Heart left ventricle (tissue), 16 donors: ENCODE measurements at places on chromosomes 12 and 14. TPM values are rescaled to one million over a fixed set of nuclear protein-coding genes. Genes with fewer than 3 reads are reported as not detected.

The TM7SF3 gene
- polyA plus RNA-seq, result 5.8 TPM

The DPPA3 gene
- polyA plus RNA-seq, result not detected

DNA sequence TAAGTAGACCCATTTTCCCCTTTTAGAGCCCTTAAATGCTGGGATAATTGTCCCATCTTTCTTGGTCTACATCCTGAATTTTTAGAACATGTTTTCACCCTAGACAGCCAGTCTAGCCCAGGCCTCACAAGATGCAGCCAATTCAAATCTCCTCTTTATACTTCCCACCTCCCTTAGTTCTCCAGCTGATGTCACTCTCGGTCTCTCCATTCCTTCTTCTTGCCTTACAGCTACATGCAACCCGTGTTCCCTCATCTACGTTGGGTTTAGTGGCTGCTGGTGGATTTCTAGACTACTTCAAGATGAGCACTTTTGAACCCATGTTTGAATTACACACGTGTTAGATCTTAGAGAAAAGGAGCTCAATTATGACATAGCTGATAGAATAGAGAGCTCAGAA lies 132.0 kb downstream of the PPM1H start:
- H3K27me3 ChIP-seq, result no peaks in the 10 kb centered on the region
- no peak overlapping the region for H3K4me3 ChIP-seq
- DNase-seq, result no peak
- no peaks in the 10 kb centered on the region for H3K4me1 ChIP-seq
- H3K27ac ChIP-seq, result no peak overlapping the region

The CTSG gene
- polyA plus RNA-seq, result 0.08 TPM

The CMA1 gene
- polyA plus RNA-seq, result 0.19 TPM
